NCI-H2081 (cell line): ENCODE measurements at places on chromosomes 3 and 15.

- DNase-seq = no peak
Measured at GRCh38 chr15:68730976-68731897, 89.5 kb downstream of the ANP32A start.

GRCh38 chr15:58839485-58839884, 68.4 kb downstream of the MINDY2 start:
- no peak for DNase-seq

- no peak for DNase-seq
Measured at GRCh38 chr3:39443530-39443929, 23.9 kb upstream of the MOBP start.

GRCh38 chr3:28547677-28548076, 199.1 kb upstream of the AZI2 start:
- no peak for DNase-seq

- no peak for DNase-seq
Measured at GRCh38 chr3:157574531-157574930, 71.3 kb upstream of the VEPH1 start.

DNA sequence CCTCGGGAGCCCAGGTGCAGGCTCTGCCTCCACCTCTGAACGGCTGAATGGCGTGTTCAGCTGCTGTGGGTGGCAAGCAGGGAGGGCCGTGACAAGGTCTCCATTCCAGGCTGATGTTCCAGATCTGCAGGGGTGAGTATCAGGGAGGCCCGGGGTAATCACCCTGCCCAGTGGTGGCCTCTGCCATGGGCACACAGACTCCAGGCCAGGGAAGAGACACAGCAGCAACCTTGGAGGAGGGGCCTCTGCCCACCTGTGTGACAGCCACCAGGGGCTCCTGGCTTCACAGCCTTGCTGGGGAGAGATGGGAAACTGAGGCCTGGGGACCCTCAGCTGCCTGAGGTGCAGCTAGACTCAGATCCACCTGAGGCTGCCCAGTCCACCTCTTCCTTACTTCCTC, 25.6 kb upstream of the ACAD9 start:
- DNase-seq = no peak

DNA sequence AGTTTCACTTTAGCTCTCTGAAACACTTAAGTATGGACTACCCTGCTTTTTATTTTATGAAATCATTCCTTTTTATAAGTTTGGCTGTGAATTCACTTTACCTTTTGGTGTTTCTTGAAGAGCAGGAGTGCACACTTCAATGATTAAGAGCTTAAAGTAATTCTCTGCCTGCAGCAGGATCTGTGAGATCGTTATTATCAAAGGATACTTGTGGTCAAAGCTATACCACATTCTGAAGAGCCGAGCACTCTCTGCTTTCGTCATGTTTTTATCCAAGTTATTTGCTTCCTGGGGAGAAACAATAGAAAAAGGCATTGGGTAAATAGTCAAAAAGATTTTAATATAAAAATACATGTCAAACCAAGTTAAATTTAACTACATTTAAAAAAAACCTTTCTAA, 243.7 kb downstream of the CHST2 start:
- DNase-seq = no peak

- DNase-seq = no peak
Measured at GRCh38 chr3:195134431-195134830, 136.5 kb downstream of the XXYLT1 start.

DNA sequence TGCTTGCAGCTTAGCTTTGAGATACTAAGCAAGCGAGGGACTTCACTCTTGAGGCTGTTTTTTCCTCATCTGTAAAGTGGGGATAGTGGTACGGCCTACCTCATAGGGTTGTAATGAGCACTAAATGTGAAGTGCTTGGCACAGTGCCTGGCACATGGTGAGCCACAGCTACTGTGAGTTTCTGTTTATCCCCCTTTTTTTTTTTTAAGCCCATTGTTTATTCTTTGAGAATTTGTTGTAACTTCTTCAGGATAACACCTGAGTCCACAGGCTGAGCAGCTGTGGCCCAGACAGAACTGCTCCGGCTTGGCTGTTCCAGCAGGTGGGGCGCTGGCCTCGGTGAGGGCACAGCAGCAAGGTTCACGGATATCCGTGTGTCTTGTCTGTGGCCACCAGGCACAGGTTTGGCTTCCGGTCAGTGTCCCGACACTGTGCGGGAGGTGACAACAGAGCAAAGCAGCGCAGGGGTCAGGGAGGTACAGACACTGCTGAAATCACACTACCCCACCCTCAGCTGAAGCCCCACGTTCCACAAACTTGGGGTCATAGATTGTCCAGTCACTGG, 7.3 kb upstream of the ISG20 start:
- no peak for DNase-seq

DNA sequence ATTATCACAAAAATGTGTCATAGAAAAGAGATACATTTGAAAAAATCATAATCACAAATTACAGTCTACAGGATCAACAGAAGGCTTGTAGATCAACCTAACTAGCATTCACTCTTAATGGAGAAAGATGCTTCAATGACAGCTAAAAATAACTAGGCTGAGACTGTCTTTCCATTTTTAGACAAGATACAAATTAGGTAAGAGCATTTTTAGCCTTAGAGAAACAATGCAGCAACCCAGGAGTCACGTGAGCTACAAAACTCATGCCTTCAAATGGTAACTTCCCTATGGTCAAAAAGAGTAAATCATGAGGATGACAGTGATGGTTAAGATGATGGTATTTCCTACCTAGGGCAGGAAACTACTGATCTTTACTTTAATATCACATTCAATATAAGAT, 415.4 kb downstream of the MAGI1 start:
- DNase-seq = no peak

- no peak for DNase-seq
Measured at GRCh38 chr3:143821862-143822261, 26.4 kb downstream of the SLC9A9 start.

DNA sequence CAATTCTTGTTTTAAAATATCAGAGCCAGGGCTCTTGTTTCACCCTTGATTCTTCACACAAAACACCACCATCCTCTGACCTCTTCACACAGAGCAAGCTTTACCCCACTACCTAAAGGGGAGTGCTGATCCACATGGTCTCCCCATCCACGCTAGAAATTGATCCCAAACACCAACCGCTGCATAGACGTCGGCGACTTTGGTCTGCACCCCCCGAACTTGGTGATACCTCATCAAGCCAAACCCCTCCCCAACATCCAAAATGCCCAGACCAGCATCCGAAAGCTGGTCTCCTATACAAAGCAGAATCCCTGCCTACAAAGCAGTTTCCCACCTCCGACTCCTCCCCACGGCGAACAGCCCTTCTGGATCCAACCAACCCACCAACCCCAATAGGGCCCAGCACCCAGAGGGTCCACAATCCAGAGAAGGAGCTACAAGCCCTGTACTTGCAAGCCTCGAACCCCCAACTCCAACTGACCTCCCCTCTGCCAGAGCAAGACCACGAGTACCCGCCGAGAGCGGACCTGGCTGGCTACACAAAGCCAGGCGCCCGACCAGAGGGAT, 25.8 kb upstream of the MTHFS start:
- DNase-seq = peak; percentile 50

- no peak for DNase-seq
Measured at GRCh38 chr3:177441276-177441812, 244.1 kb upstream of the TBL1XR1 start.

GRCh38 chr3:81769299-81769698, 7.9 kb upstream of the GBE1 start:
- no peak for DNase-seq

- no peak for DNase-seq
Measured at GRCh38 chr3:171660188-171660587, 150.1 kb downstream of the PLD1 start.

- no peak for DNase-seq
Measured at GRCh38 chr15:33865416-33865815, 102.9 kb upstream of the CHRM5 start.
